NCI-H2107 (cell line): ENCODE measurements at places on chromosomes 4 and X.
A peak's percentile ranks its signal among the peaks of the same experiment; 100 is the strongest.

- DNase-seq = no peak
Observed at GRCh38 chr4:84260495-84260894, 238.6 kb downstream of the NKX6-1 start.

- no peak for DNase-seq
Observed at GRCh38 chr4:155042014-155042413, 166.4 kb upstream of the NPY2R start.

GRCh38 chr4:77025643-77026321, 50.0 kb downstream of the CCNI start:
- no peak for DNase-seq

GRCh38 chr4:19693936-19694570, 557.7 kb upstream of the SLIT2 start:
- DNase-seq = no peak

DNA sequence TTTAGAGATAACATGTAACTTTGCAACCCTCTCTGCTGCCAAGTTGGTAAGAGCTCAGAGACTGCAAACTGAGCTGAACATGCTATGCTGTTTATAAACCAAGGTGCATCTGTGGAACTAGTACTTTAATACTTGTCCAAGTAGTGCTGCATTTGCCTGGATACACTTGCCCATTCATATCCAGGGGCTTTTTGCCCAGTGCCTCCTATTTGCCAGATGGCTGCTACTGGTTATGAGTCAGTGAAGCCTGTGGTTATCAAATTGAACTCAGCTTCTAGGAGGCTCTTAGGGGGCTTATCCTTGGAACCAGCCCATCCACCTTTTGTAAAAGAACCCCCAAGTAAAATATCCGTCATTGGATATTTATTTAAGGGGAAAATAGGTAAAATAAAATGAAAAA, 79.6 kb downstream of the AFF2 start:
- DNase-seq = no peak

GRCh38 chr4:92198711-92199110, 105.1 kb upstream of the GRID2 start:
- no peak for DNase-seq

DNA sequence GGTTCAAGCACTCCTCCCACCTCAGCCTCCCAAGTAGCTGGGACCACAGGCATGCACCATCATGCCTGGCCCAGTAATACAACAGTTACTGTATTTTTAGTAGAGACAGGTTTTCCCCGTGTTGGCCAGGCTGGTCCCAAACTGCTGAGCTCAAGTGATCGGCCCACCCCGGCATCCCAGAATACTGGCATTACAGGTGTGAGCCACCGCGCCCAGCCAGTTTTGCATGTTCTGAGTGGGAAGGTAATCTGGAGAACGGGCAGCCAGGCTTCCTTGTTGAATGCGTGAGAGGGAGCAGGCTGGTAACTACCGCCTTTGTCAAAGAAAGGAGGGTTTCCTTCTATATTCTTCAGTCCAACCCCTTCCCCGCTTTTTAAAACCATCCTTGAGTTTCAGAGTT, 9.1 kb downstream of the NOCT start:
- no peak for DNase-seq

DNA sequence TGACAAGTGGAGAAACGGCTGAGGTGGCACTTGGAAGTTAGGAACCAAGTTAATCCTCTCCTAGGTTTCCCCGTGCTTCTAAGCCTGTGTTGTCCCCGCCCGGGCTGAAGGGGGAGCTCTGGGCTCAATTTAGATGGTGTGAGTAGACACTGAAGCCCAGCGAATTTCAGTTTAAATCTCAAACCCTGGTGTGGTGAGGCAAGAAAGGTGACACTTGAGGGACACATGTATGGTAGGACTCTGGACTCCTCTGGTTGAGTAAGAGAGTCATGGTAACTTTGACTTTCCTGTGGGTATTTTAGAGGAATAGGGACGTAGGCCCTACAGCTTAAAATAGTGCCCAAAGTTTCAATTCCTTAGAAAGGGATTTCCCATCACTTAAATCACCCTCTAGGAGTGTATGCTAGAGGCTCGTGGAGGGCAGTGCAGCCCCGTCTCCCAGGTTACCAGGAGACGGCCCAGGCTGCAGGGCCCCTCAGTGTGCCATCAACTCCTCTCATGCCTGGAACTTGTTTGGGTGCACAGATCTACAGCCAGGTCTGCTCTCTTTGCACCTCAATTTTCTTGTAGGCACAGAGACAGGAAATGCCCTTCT, 24.0 kb downstream of the HAND2 start:
- peak; percentile 40 for DNase-seq

GRCh38 chr4:687048-687970, 1.6 kb downstream of the SLC49A3 start:
- DNase-seq = no peak

GRCh38 chr4:185015108-185015507, 3.2 kb upstream of the HELT start:
- DNase-seq = no peak

- no peak for DNase-seq
Observed at GRCh38 chrX:314781-315595, 3.6 kb downstream of the GTPBP6 start.

DNA sequence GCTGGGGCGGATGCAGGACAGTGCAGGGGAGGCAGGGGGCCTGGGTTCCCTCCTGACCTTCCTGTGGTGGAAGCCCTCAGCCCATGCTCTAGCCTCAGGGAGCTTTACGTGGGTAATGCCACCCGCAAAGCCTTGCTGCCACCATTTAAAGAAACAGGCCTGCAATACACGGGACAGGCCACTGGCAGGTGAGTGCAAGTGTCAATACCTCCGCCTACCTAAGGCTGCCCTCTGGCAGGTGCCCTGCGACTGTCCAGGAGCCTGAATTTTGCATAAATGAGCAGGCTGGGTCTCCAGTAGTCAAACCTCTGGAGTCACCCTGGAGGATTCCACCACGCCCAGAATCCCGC, 5.9 kb downstream of the CRMP1 start:
- DNase-seq = no peak

- DNase-seq = no peak
Observed at GRCh38 chrX:112808007-112808406, 32.6 kb downstream of the AMOT start.

- DNase-seq = no peak
Observed at GRCh38 chr4:122968227-122968812, 45.9 kb upstream of the NUDT6 start.

DNA sequence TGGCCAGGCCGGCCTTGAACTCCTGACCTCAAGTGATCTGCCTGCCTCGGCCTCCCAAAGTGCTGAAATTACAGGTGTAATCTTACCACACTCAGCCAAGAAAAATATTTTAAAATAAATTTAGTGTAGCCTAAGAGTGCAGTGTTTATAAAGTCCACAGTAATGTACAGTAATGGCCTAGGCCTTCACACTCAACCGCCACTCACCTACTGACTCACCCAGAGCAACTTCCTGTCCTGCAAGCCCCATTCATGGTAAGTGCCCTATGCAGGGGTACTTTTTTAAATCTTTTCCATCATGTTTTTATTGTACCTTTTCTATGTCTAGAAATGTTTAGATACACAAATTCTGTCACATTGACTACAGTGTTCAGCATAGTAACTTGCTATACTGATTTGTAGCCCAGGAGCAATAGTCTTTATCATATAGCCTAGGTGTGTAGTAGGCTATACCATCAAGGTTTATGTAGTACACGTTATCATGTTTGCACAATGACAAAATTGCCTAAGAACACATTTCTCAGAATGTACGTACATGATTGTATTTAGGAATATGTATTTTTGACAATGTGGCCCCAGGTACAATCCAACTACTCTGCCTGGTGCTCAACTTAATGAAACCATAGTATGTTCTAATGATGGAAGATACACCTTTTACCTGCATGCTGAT, 455.2 kb downstream of the PCDH7 start:
- DNase-seq = no peak

- no peak for DNase-seq
Observed at GRCh38 chr4:95061220-95061619, 303.5 kb downstream of the BMPR1B start.

DNA sequence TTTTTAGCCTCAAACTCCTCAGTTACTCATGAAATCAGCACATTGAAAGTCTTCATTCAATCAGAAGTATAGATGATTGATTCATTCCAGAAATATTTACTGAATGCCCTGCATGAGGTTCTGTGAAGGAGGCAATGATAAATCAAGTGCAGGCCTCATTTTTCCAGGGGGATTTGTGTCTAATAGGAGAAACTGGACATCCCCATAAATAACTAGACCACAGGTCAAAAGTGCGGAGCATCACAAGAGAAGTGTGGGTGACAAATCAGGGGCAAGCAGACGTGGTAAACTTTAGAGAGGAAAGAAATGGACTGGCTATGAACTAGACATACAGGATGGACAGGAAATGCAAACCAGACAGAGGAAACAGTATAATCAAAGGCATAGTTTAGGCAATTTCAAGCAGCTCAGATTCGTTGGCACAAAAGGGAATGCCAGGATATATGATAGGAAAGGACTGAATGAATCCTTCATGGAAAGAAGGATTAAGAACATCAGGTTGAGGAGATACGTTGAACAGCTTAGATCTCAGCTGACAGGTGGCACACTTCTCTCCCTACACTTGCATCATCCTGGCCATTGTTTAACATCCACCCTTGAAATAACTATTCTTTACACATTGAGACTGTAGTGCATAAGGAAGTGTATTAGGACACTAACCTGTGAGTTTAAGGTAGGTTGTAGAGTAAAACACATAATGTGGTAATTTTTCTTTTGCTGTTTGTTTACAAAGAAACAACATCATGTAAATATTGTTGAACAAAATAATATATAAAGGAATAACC, 69.6 kb upstream of the RASGEF1B start:
- peak; percentile 2 for DNase-seq

- DNase-seq = no peak
Observed at GRCh38 chr4:152594057-152594456, 58.2 kb upstream of the FBXW7 start.

DNA sequence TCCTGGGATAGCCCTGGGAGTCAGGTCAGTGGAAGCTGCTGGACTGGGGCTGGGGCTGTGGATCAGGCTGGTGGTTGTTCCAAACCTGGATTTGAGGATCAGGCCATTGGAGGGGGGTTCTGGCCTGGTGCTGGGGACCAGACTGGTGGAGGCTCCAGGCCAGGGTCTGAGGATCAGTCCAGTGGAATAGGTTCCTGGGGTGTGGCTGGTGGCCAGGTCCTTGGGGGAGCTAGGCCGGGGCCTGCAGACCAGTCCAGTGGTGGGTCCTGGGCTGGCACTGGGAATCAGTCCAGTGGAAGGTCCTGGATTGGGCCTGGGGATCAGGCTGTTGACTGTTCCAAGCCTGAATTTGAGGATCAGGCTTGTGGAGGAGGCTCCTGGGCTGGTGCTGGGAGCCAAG, 8.0 kb downstream of the ARMCX4 start:
- DNase-seq = no peak

DNA sequence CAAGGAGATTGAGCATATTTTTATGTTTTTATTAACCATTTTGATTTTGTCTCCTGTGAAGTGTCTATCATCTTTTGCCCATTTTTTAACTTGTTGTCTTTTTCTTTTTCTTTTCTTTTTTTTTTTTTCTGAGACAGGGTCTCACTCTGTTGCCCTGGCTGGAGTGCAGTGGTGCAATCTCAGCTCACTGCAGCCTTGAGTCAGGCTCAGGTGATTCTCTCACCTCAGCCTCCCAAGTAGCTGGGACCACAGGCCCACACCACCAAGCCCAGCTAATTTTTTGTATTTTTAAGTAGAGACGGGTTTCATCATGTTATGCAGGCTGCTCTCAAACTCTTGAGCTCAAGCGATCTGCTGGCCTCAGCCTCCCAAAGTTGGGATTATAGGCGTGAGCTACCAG, 4.6 kb upstream of the ADD1 start:
- no peak for DNase-seq

- DNase-seq = no peak
Observed at GRCh38 chr4:185685804-185686203, 126.2 kb downstream of the SORBS2 start.

DNA sequence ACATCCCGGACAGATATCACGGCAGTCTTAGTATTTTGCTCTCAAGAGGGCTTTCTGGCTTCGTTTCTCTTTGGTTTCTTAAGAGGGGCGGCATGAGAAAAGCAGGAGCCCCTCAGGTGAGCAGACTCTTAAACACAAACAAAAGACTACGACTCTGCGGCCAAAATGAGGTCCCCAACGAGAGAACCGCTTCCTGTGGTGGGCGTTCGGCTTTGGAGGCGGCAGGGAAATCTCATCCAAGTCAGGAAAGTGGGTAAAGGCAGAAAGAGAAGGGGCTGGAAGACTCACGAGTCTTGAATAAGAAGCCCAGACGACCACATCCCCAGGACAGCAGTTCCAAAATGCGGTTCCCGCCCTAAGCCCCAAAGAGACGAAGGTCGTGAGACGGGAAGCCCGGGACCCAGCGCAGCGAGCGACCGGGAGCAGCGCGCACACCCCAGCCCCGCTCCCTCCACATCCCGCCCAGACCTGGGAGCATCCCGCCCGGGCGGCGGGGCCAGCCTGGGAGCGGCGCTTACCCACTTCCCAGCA, 409 bp downstream of the UGDH start:
- no peak for DNase-seq

DNA sequence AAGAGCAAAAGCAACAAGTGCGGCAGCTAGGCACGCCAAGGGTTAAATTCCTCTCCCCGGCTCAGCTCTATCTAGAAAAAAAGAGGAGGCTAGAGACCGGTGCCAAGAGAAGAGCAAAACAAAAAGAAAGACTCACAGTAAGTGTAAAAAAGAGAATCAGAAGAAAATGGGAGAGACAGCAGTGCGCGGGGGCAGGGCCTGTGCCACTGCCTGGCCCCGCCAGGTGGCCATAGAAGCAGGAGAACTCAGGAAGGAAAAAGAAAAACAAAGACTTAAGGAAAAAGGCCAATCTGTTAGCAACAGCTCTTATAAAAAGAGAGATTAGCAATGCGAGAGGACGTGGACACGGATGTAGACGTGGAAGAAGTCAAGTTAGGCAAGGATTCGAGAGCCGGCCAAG, 3.2 kb downstream of the ACOX3 start:
- DNase-seq = no peak

- DNase-seq = no peak
Observed at GRCh38 chr4:138438608-138439007, 196.5 kb upstream of the SLC7A11 start.

DNA sequence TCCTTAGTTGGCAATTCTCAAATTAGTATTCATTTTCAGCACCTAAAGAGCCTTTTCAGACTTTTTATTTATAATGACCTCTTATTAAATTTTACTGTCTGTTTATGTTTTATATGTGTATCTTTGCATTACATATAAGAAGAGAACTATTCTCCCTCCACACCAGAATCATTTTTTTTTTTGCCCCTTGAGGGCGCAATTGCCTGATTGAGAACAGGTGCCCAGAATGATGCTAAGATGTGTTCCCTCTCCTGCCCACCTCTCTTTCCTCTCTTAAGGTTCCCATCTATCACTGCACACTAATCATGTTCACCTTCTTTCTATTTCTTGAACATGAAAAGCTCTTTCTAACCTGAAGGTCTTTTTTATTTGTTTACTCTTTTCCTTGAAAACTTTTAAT, 44.2 kb upstream of the ADAM29 start:
- DNase-seq = no peak

DNA sequence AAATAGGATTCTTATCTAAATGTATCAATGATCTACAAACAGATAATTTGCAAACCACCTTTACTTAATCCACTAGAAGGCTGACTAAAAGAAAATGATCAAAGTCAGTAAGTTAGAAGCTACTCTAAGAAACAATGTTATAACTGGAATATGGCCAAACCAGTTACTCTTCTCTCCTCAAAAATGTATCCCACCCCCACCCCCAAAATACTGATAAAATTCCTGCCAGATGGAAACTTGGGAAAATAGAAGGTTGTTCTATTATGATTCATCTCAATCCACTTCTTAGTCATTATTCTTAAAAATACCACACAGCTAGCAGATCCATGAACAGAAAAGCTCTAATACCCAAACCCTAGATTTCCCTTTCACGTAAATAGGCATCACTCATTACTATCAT, 206.4 kb downstream of the KLHL13 start:
- DNase-seq = no peak
